ENCODE measurements at places on chromosomes 5 and 9. TPM values are rescaled to one million over a fixed set of nuclear protein-coding genes. Genes with fewer than 3 reads are reported as not detected.

GRCh38 chr5:10335711-10336470, 17.6 kb upstream of the MARCHF6 start:
- H3K4me1 ChIP-seq = peaks cover 40% of the 10 kb centered on the region
- DNase-seq = no peak
- no peak overlapping the region for H3K27ac ChIP-seq
- H3K4me3 ChIP-seq = no peak overlapping the region

DNA sequence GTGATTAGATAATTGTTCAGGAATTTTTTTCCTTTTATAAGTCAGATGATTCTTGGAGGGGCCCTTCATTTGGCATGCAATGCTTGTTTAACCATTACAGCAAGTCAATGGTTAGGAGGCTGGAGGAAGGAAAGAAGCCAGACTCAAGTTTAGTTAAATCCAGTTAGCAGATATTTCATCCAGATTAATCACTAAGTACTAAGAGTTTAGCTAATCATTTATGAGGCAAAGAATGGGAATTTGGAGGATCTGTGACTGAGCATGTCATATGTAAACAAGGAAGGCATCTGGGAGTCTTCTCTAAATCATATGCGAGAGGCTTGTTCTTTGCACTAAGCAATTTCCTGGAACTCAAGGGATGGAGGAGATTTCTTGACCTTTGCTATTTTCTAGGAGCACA, 145.3 kb upstream of the SGCD start:
- no peaks in the 10 kb centered on the region for H3K27me3 ChIP-seq
- H3K4me3 ChIP-seq = no peak overlapping the region
- no peak for DNase-seq

DNA sequence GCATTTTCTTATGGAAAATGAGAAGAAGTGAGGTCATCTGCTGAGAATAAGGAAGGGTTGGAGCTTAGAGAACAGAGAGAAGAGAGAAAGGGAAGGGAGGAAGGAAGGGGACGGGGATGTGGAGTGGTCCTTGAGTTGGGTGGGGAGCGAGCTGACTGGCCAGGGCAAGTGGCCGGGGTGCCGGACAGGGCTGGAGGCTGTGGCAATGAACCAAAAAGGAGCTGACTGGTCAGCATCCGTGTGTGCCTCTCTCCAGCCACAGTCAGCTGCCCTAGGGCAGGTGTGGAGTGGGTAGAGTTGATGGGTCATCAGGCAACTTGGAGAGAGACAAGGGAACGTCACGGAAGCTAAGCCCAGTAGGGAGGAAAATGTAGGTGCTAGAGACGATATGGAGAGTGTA, 234.9 kb upstream of the DAP start:
- no peaks in the 10 kb centered on the region for H3K36me3 ChIP-seq
- DNase-seq = no peak
- H3K4me1 ChIP-seq = no peaks in the 10 kb centered on the region
- no peaks in the 10 kb centered on the region for H3K27me3 ChIP-seq
- no peak overlapping the region for H3K4me3 ChIP-seq
- no peak overlapping the region for H3K27ac ChIP-seq

DNA sequence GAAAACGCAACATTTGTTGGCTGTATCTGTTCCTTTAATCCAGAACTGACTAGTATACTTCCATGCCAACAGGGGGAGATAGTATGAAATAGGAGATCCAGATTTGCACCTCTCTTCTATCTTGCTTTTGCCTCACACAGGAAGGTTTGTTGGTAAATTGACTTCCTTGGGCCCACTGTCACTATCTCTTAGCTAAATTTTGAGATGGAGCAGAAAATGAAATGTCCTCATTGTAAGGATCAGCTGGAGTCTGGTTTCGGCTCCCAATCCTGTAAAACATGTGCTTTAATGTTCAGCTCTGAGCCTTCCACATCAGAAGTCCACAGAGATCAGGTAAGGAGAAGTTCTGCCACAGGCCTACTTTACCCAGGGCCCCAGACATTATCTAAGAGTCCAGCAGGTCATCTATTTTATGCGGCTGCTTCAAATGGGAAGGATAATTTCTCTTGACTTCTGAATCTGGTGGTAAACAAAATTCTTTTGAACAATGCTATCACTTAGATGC, 176.8 kb downstream of the FER start:
- DNase-seq = no peak
- no peak overlapping the region for H3K4me3 ChIP-seq
- H3K27me3 ChIP-seq = no peaks in the 10 kb centered on the region
- H3K27ac ChIP-seq = no peak overlapping the region
- H3K36me3 ChIP-seq = no peaks in the 10 kb centered on the region
- no peaks in the 10 kb centered on the region for H3K4me1 ChIP-seq

GRCh38 chr9:97703437-97704344, 6.6 kb upstream of the XPA start:
- H3K4me3 ChIP-seq = no peak overlapping the region
- no peaks in the 10 kb centered on the region for H3K36me3 ChIP-seq
- no peaks in the 10 kb centered on the region for H3K27me3 ChIP-seq
- H3K27ac ChIP-seq = peak overlapping the region; percentile 74
- H3K4me1 ChIP-seq = peaks cover 8% of the 10 kb centered on the region

DNA sequence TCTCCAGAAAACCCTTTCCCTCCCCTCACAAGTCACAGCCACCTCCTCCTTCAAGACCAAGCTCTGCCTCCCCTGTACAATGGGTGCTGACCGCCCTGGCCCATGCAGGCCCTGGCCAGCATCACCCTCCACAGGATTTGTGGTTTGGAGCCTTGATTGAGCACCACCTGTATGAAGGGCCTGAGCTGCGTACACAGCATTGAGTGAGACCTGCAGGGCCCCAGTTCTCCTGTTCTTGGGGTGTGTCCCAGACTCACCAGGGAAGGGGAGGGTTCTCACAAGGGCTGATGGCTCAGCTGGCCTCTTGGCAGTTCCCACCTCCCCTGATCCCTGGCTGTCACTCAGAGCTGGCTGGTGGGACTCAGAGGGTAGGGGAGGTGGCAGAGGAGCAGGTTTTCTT, 63.7 kb upstream of the IER5L start:
- H3K36me3 ChIP-seq = no peaks in the 10 kb centered on the region
- no peak overlapping the region for H3K27ac ChIP-seq
- H3K4me1 ChIP-seq = peaks cover 8% of the 10 kb centered on the region
- H3K4me3 ChIP-seq = no peak overlapping the region

DNA sequence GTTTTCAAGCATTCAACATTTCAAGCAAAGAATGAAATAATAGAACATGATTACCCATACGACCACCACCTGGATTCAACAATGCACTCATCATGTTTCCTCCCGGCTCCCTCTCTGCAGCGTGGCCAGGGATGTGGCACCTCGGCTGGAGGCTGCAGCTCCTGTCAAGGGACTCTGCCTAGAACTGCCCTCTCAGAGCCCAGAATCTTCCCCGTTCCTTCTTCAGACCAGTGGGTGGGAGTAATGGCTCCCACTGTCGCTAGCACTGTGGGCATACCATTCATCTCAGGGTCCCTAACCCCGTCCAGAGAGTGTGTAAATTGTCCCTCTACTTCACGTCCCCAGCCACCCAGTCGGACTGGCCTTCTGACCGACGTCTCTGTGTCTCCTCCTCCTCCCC, 118.6 kb upstream of the COL5A1 start:
- no peaks in the 10 kb centered on the region for H3K27me3 ChIP-seq
- no peaks in the 10 kb centered on the region for H3K4me1 ChIP-seq
- DNase-seq = no peak
- H3K4me3 ChIP-seq = no peak overlapping the region
- no peaks in the 10 kb centered on the region for H3K36me3 ChIP-seq
- H3K27ac ChIP-seq = no peak overlapping the region

DNA sequence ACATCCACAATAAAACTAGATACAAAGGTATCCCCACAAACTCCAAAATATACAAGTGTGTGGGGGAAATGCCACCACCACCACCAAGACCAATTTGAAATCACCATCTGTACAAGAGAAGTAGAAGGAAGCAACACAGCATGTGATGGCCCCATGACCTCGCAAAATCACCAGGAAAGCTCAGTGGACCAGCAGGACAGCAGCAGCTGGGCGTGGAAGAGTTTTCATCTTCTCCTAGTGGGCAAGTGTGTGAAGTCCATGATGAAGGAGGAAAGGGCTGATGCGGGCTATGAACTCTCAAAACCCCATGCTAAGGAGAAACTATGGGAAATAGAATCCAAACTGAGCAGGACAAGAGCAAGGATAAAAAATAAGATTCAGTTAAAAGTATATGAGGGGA, 58.1 kb downstream of the GOLPH3 start:
- H3K4me1 ChIP-seq = peaks cover 7% of the 10 kb centered on the region
- no peak overlapping the region for H3K4me3 ChIP-seq
- H3K27ac ChIP-seq = no peak overlapping the region
- DNase-seq = no peak

- no peaks in the 10 kb centered on the region for H3K27me3 ChIP-seq
- no peaks in the 10 kb centered on the region for H3K36me3 ChIP-seq
- no peak overlapping the region for H3K27ac ChIP-seq
- H3K4me1 ChIP-seq = no peaks in the 10 kb centered on the region
- no peak overlapping the region for H3K4me3 ChIP-seq
- no peak for DNase-seq
These were observed 203.4 kb upstream of the SEMA6A start for GRCh38 chr5:116778032-116778431.

GRCh38 chr9:76586390-76587314, 127.7 kb downstream of the GCNT1 start:
- H3K4me3 ChIP-seq = no peak overlapping the region
- H3K36me3 ChIP-seq = no peaks in the 10 kb centered on the region
- no peaks in the 10 kb centered on the region for H3K27me3 ChIP-seq
- H3K4me1 ChIP-seq = no peaks in the 10 kb centered on the region
- H3K27ac ChIP-seq = no peak overlapping the region
- no peak for DNase-seq

- no peaks in the 10 kb centered on the region for H3K27me3 ChIP-seq
- peak overlapping the region; percentile 52 for H3K27ac ChIP-seq
- H3K4me3 ChIP-seq = no peak overlapping the region
- no peak for DNase-seq
These were observed 38.0 kb upstream of the ADAM19 start for GRCh38 chr5:157613385-157614245.

- no peak overlapping the region for H3K27ac ChIP-seq
- H3K4me1 ChIP-seq = peaks cover 30% of the 10 kb centered on the region
- H3K27me3 ChIP-seq = no peaks in the 10 kb centered on the region
- no peaks in the 10 kb centered on the region for H3K36me3 ChIP-seq
These were observed 170.8 kb upstream of the NR3C1 start for GRCh38 chr5:143574236-143574635.

GRCh38 chr5:65926893-65927292, 518 bp downstream of the ERBIN start:
- peak overlapping the region; percentile 68 for H3K4me3 ChIP-seq
- no peaks in the 10 kb centered on the region for H3K36me3 ChIP-seq
- no peak for DNase-seq
- peaks cover 35% of the 10 kb centered on the region for H3K4me1 ChIP-seq

DNA sequence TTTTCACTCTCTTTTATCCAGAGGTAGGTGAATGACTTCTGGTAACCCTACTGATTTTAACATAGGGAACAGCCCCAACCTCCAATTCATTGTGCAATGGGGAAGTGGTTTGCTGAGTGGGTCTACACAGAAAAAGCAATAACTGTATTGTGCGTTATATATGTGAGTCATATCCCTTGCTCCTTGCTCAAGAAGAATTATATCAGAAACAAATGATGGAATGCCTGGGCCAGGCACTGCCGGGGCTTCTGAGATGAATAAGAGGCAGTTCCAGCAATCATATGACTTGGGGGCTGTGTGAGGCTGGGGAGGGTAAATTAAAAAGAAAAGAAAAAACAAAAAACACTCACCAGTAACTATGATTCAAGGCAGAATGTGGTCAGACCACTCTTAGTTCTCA, 79.2 kb upstream of the ABCA1 start:
- H3K27ac ChIP-seq = peak overlapping the region; percentile 9
- DNase-seq = peak; percentile 76
- no peak overlapping the region for H3K4me3 ChIP-seq

DNA sequence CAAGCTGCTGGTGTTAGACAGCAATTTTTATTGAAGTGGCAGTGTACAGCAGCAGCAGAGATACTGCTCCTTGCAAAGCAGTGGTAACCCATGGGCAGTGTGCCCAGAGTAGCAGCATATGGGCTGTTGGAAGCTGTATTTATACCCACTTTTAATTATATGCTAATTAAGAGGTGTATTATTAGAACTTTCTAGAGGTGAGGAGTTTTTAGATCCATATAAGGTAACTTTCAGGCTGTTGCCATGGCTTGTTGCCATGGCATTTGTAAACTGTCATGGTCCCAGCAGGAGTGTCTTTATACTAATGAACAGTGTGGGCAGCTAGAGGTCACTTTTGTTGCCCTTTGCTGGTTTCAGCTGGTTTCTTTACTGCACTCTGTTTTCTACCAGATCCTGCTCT, 3.7 kb upstream of the PJA2 start:
- H3K36me3 ChIP-seq = no peaks in the 10 kb centered on the region
- H3K27me3 ChIP-seq = no peaks in the 10 kb centered on the region
- DNase-seq = peak; percentile 69
- peak overlapping the region; percentile 99 for H3K27ac ChIP-seq

DNA sequence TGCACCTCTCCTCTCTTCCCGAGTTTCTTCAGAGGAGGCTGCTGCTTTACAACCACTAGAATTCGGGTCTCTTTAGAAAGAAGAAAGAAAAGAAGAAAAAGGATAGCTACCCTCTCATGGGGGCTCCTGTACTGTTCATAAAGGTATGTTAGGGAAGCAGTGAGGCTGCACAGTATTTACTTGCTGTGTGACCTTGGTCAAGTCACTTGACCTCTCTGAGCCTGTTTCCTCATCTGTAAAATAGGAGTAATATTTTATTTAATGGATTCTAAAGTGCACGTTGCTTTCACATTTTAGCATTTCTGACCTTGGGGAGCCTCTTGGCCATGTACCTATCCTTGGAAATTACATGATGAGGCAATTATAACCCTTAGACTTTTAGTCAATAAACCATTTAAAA, 88.8 kb downstream of the SETX start:
- H3K27me3 ChIP-seq = no peaks in the 10 kb centered on the region
- no peak overlapping the region for H3K27ac ChIP-seq
- no peaks in the 10 kb centered on the region for H3K4me1 ChIP-seq
- H3K36me3 ChIP-seq = peaks cover 90% of the 10 kb centered on the region

- no peaks in the 10 kb centered on the region for H3K4me1 ChIP-seq
- H3K36me3 ChIP-seq = no peaks in the 10 kb centered on the region
- H3K27me3 ChIP-seq = no peaks in the 10 kb centered on the region
These were observed 386.7 kb downstream of the NTRK2 start for GRCh38 chr9:85056203-85056572.

GRCh38 chr5:6758236-6758635, 45.0 kb downstream of the TENT4A start:
- peak; percentile 46 for DNase-seq
- no peak overlapping the region for H3K4me3 ChIP-seq
- H3K36me3 ChIP-seq = peaks cover 58% of the 10 kb centered on the region
- H3K27me3 ChIP-seq = no peaks in the 10 kb centered on the region
- H3K27ac ChIP-seq = no peak overlapping the region

IFNA21 gene
- not detected for polyA plus RNA-seq

TMEM171 gene
- 21.7 TPM for polyA plus RNA-seq

NEUROG1 gene
- polyA plus RNA-seq = not detected

OLFM1 gene
- 13.6 TPM for polyA plus RNA-seq

SPINK4 gene
- polyA plus RNA-seq = 26.4 TPM

EQTN gene
- polyA plus RNA-seq = 0.17 TPM

ENC1 gene
- polyA plus RNA-seq = 3.6 TPM

PPP2CA gene
- polyA plus RNA-seq = 59.4 TPM

GALNT12 gene
- polyA plus RNA-seq = 34.2 TPM

OMD gene
- polyA plus RNA-seq = not detected

All from sigmoid colon (tissue), 7 donors.